IPS DF 6.9 (cell line): ENCODE measurements at places on chromosomes 6 and 20.

GRCh38 chr6:34912715-34913464 lies 23.8 kb downstream of the ANKS1A start:
- no peak for DNase-seq

DNA sequence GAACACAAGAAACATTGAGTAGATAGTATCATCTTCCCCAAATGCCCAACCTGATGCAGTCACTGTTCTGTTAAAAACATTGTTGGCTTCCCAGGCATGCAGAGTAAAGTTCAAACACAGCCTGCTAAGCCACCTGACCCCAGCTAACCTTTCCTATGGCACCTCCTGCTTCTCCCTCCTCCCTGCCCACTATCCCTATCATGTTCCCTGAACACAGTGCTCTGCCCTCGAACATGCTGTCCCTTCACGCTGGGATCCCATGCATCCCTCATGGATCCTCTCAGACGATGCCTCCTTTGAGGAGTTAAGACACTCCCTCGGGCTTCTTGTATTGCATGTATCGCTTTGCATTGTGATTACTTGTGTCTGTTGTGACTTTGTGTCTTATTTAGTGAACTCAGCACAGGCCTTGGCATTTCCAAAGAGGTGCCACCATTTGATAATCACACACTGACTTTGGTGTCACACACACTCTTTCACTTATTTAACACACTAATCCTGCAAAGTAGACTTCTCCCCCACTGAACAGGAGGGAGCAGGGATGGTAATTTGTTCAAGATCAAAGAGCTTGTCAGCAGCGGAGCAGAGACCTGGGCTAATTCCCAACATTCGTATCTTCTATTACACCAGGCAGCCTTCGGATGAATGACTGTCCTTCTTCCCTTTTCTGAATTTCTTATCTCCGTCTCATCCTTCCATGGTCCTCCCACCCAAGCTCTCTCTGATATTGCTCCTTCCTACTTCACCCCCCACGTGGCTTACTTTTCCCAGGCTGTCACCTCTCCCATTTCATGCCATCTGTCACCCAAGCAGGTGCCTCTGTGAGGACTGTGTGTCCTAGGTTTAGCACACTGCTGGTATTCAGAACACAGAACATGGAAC lies 28.3 kb upstream of the SMIM29 start:
- DNase-seq = no peak

GRCh38 chr6:125743604-125744003 lies 5.8 kb upstream of the HEY2 start:
- no peak for DNase-seq

DNA sequence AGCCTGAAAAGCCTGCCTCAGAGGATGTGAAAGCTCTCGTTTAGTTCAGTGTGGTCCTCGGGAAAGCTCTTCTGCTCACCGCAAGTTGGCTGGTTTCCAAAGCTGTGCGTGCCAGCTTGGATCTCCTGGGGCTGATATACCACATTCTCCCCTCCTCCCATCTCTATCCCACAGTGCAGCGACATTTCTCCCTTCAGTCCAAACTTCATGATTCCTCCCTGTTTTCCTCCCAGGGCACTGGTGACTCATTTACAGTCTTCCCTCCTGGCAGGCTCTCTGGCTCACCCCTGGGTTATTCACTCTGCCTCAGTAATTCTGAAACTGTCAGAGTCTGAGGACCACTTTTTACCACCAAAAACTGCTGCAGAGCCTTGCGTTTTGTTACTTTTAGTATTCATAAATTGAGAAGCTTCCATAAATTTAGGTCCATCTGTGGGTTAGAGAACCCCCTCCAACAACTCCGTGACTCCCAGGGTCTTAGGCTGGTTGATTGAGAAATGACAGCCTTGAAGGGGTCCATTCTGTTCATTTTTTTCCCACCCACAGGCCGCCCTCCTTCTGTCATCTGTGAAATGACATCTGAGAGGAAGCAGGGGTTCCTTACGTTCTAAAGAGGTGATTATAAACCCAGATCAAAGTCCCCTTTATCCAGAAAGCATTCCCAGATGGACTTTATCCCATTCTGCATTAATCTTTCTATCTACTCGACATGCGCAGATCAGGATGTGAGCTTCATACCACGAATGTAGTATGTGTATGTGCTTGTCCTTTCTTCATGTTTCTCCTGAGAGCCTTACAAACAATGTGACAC lies 6.1 kb downstream of the TRIM10 start:
- no peak for DNase-seq

- no peak for DNase-seq
These were observed 14.7 kb downstream of the ANKRD60 start for GRCh38 chr20:58213716-58214115.

DNA sequence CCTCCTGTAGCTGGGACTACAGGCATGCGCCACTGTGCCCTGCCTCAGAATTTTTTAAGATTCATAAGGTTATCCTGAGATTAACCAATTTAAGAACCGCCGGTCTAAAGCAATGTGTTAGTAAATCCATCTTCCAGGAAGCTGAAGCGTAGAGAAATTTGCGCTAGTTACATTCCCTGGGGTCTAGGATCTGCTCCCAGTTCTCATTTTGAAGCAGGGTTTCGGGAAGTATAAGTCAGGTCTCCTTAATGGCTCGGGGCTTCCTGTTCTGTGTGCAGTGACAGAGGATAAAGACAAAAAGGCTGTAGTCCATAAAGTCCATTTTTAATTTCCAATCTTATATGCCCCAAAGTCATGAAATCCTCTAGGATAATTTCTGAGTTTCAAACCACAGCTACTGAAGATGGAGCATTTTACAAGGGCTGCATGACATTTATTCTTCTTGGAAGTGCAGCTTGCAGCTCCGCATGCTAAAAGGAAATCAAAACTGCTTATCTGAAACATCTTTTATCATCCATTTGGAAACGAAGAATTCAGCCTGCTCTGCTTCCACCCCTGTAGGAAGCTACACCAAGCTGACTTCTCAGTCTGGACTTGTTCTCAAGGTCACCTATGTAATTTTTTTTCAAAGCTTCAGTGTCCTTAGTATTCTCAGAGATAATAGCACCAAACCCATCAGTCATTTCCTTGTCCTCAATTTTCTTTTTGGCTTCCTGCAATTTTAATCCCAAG lies 326.1 kb downstream of the PRL start:
- no peak for DNase-seq

GRCh38 chr20:58877976-58878360 lies 25.5 kb downstream of the GNAS start:
- DNase-seq = no peak

DNA sequence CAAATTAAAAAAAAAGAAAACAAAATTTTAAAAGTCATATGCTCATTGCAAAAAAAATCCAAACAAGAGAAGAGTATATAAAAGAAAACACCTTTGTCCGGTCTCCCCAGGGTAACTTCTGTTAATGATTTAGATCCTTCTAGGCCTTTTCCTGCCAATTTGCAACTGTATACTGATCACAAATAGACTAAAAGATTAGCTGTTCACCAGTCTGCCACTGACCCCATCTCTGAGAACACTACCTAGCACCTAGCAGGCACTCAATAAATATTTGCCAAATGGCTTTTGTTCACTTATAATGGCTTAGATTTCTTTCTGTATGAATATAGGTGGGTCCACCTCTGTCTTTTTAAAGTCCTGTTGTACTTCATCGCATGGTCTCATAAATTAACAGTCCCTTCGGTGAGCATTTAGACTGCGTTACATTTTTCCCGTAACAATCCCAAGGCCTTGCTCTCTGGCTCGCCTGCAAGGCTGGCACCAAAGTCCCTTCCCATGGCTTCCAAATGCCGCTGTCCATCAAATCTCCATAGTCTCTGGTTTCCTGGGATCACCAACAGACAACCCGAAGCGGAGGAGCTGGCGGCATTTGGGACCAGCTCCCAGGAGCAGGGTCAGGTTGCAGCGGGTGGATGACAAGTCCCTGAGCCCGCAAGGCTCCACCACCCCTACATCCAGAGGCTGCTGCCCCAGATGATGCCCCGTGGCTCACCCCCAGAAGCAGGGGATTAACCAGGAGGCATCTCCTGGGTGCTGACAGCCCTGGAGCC lies 11.8 kb downstream of the JPH2 start:
- no peak for DNase-seq

GRCh38 chr6:28648878-28649375 lies 123.2 kb downstream of the GPX5 start:
- DNase-seq = no peak

GRCh38 chr20:23180451-23180921 lies 94.4 kb upstream of the CD93 start:
- no peak for DNase-seq

GRCh38 chr20:48789781-48790472 lies 37.9 kb downstream of the PREX1 start:
- DNase-seq = no peak

GRCh38 chr6:107192830-107193229 lies 77.5 kb upstream of the BEND3 start:
- no peak for DNase-seq

DNA sequence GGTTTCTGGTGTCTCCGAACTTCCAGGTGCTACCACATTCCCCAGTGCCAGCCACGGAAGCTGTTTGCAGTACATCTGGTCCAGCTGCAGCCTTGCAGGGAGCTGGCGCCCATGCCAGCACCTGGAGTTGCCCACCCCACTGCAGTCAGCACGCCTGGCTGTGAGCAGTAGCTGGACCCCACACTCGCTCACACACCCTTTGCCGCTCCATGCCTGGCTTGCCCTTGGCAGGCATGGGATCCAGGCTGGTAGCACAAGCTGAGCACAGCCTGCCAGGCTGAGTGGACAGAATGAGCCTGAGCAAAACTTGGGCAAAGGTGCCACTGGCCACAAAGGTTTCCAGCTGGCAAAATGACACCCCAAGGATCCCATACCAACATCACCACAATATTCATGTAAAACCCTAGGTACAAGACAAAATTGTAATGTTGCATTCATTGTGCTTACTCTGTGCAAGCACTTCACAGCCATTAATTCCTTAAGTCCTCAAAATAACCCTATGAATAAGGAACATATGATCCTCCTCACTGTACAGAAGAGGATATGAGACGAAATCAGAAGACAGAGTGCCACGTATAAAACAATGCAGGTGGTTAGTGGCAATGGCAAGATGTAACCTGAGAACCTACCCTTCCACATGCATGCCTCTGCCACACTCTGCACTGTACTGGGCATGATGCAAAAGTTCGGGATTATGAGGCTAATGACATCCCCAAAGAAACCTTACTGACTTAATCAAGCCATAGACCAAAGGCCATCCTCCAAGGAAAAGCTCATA lies 18.3 kb downstream of the KIF16B start:
- DNase-seq = no peak

DNA sequence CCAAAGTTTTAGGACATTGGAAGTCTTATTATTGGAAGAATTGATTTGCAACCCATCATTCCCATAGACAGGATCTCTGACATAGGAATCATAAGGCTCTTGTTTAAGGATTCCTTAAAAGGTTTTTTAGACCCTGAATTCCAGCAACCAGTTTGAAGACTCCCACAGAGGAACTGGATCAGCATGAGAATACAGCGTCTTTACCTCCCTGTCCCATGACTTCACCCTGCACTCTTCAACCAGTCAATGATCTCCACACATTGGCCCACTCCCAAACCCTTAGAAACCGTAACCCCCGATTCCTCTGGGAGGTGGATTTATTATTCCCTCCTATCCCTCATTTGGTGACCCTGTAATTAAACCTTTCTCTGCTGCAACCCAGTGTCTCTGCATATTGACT lies 150.7 kb upstream of the PLCB4 start:
- DNase-seq = no peak

DNA sequence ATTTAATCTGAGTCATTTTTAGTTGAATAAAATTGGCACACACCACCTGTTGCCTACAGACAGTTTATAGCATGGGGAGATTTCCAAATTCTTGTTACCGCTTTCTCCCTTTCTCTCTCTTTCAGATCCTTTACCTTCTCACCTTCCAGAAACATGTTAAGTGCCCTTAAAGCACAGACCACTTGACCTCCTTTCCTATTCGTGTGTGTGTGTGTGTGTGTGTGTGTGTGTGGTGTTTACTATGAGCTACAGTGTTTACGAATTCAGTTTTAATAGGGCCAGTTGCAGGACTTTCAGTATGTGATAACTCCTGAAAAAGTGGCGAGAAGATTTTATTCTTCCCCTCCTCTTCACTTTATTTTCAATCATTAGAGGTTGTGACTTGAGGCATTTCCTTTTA lies 258.1 kb downstream of the BMP2 start:
- no peak for DNase-seq

DNA sequence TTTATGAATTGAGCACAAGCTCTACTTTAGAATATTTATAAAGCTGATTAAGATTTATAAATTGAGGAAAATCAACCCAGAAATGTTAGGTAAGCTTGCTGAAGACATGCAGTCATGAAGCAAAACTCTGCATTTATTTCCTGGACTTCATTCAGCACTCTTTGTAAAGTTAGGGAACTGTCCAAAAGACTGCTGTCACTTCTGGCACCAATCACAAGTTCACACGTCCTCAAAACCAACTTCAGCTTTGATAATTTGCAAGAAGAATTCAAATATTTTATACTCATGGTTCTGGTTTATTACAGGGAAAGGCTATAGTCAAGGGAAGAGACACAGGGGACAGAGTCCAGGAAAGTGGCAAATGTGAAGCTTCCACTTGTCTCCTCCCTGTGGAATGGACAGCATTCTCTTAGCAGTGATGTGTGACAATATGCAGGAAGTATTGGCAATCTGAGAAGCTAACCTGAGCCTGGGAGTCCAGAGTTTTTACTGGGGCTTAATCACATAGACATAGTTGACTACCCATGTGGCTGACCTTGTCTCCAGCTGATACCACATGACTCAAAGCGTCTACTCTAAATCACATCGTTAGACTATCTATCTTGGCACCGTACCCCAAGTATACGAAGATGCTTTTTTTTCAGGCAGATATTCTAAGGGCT lies 85.4 kb downstream of the PPP1R14C start:
- DNase-seq = no peak

DNA sequence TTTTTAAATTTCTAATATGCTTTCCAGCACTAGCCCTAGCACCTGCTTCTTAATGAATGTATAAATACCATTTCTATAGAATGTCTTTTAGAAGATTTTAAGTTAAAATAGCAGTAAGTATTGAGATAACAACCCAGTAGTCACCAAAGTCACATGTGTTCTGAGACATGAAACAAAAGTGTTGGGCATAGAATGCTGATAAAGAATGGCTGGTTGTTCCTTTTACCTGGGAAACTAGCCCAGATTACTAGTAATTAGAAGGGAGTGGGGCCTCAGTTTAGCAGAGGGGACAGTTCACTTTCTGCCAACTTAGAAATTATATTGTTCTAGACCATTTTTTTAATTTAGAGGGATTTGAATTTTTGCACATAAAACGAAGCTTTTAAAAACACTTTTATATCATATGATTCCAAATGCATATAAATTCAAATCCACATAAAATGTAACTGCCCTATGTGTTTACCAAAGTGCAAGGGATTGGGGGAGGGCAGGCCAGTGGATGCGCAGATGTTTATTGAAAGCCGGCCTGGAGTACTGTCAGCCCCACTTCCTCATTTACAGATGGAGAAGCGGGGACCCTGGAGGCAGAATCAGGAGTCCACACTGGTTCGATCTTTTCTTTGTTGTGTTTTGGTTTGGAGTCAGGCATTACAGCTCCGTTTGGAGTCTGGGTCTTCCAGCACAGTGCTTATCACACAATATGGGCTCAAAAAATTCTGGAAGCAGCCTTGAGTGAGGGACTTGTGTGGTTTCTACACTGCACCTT lies 139.8 kb downstream of the ZDHHC14 start:
- no peak for DNase-seq

- no peak for DNase-seq
These were observed 2.3 kb downstream of the KLHDC3 start for GRCh38 chr6:43016176-43016942.

GRCh38 chr6:170233286-170234205 lies 57.3 kb downstream of the DLL1 start:
- DNase-seq = no peak

- no peak for DNase-seq
These were observed 11.7 kb upstream of the GOPC start for GRCh38 chr6:117613920-117614560.
